ENCODE measurements at places on chromosomes 12 and 14.

- no peaks in the 10 kb centered on the region for H3K27me3 ChIP-seq
- H3K4me1 ChIP-seq = no peaks in the 10 kb centered on the region
- no peak overlapping the region for H3K4me3 ChIP-seq
Measured at GRCh38 chr12:39065455-39065854, 160.1 kb upstream of the CPNE8 start.

DNA sequence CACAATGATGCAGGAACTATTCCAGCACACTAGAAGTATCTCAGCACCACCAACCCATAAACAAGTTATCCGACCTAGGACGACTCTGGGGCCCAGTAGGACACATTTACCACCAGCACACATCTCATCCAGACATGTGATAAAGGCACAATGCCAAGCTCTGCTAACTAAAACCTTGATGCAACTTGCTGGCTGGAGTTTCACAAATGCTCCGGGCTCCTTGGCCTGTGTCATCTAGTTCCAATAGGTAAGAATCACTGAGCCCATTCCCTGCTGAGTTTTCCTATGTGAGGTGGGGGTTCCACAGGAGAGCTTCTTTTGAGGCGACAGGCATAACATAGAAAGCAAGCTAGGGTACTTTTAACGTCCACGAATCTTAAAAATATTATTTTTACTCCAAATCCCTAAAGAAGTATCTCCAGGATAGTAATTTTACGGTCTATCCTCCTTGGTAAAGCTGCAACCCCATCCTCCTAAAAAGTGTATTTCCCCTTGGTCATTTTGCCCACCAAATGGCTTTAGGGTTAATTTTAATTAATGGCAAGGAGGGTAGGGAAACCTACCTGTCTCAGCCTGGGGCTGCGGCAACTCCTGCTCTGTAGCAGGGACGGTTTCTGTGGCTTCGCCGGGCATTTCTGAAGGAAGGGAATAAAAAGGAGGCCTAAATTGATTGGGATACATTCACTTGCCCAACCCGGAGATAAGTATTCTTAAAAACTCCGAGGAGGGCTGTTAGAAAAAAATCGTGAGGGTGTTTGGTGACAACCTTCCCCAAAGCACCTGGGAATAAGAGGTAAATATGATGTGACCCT, 1.0 kb downstream of the NACA start:
- H3K4me1 ChIP-seq = peaks cover 61% of the 10 kb centered on the region
- H3K27ac ChIP-seq = peak overlapping the region; percentile 95
- peak; percentile 93 for DNase-seq

- H3K4me1 ChIP-seq = peaks cover 13% of the 10 kb centered on the region
- H3K36me3 ChIP-seq = no peaks in the 10 kb centered on the region
- DNase-seq = no peak
- H3K27me3 ChIP-seq = peaks cover 14% of the 10 kb centered on the region
Measured at GRCh38 chr14:21534576-21534975, 8.4 kb upstream of the SALL2 start.

DNA sequence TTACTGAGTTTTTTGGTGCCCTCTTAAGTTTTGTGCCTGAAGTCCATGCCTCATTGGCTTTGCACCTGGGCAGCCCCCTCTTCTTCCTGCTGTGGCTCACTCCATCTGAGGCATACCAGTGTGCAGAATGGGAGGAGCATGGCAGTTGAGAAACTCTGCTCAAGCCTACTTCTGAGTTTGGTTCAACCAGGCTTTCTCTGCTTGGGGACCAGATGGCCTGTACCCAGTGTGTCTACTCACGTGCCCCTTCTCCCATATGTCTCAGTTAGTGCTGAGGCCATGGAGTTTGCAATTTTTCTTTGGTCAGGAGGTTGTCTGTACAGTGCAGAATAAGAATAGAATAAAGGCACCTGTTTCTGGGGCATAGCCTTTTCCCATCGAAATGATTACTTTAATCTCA, 383.3 kb upstream of the DDHD1 start:
- H3K27me3 ChIP-seq = no peaks in the 10 kb centered on the region
- H3K36me3 ChIP-seq = no peaks in the 10 kb centered on the region
- peaks cover 43% of the 10 kb centered on the region for H3K4me1 ChIP-seq
- H3K4me3 ChIP-seq = no peak overlapping the region
- no peak for DNase-seq
- H3K27ac ChIP-seq = no peak overlapping the region

GRCh38 chr14:30500222-30500621, 58.7 kb upstream of the G2E3 start:
- H3K4me1 ChIP-seq = no peaks in the 10 kb centered on the region
- no peak overlapping the region for H3K27ac ChIP-seq
- no peak overlapping the region for H3K4me3 ChIP-seq
- DNase-seq = no peak

All from esophagus muscularis mucosa (tissue), 4 donors.